ENCODE measurements at places on chromosomes 2 and 18. TPM values are rescaled to one million over a fixed set of nuclear protein-coding genes. Genes with fewer than 3 reads are reported as not detected.

The IRS1 gene
- total RNA-seq = 16.2 TPM

The TCF7L1 gene
- 0.64 TPM for total RNA-seq

The TNS1 gene
- total RNA-seq = 12.0 TPM

The CCNYL1 gene
- 4.3 TPM for total RNA-seq

The KCNG2 gene
- total RNA-seq = not detected

The MOCOS gene
- total RNA-seq = 15.9 TPM

The SNORC gene
- total RNA-seq = 1.3 TPM

The VIT gene
- not detected for total RNA-seq

The INHBB gene
- 0.21 TPM for total RNA-seq

The INO80D gene
- 6.0 TPM for total RNA-seq

The AQP12A gene
- total RNA-seq = not detected
